ENCODE measurements at places on chromosomes 11 and 22. TPM values are rescaled to one million over a fixed set of nuclear protein-coding genes. Genes with fewer than 3 reads are reported as not detected.

The DGCR6 gene
- total RNA-seq, result 1.3 TPM

The GPHA2 gene
- not detected for total RNA-seq

- peak; percentile 44 for DNase-seq
- no peak overlapping the region for H3K4me3 ChIP-seq
- no peaks in the 10 kb centered on the region for H3K36me3 ChIP-seq
- no peaks in the 10 kb centered on the region for H3K27me3 ChIP-seq
- peak overlapping the region; percentile 78 for H3K27ac ChIP-seq
These were observed 9.1 kb downstream of the POLD4 start for GRCh38 chr11:67344264-67344663.

GRCh38 chr11:42975180-42975529, 336.6 kb upstream of the API5 start:
- no peak overlapping the region for H3K4me3 ChIP-seq
- H3K4me1 ChIP-seq, result no peaks in the 10 kb centered on the region
- no peaks in the 10 kb centered on the region for H3K36me3 ChIP-seq
- no peak overlapping the region for H3K27ac ChIP-seq
- H3K27me3 ChIP-seq, result no peaks in the 10 kb centered on the region
- no peak for DNase-seq

- no peak overlapping the region for H3K4me3 ChIP-seq
- H3K4me1 ChIP-seq, result peaks cover 16% of the 10 kb centered on the region
- peaks cover 32% of the 10 kb centered on the region for H3K27me3 ChIP-seq
- no peak for DNase-seq
These were observed 2.5 kb upstream of the CLDN5 start for GRCh38 chr22:19526702-19527111.

- peaks cover 2% of the 10 kb centered on the region for H3K27me3 ChIP-seq
- H3K4me1 ChIP-seq, result no peaks in the 10 kb centered on the region
- no peaks in the 10 kb centered on the region for H3K36me3 ChIP-seq
- no peak for DNase-seq
- no peak overlapping the region for H3K27ac ChIP-seq
- no peak overlapping the region for H3K4me3 ChIP-seq
These were observed 81.3 kb downstream of the CTNND1 start for GRCh38 chr11:57842873-57843272.

GRCh38 chr22:47395481-47395880, 633.0 kb downstream of the TBC1D22A start:
- DNase-seq, result no peak
- no peaks in the 10 kb centered on the region for H3K4me1 ChIP-seq
- no peaks in the 10 kb centered on the region for H3K36me3 ChIP-seq

DNA sequence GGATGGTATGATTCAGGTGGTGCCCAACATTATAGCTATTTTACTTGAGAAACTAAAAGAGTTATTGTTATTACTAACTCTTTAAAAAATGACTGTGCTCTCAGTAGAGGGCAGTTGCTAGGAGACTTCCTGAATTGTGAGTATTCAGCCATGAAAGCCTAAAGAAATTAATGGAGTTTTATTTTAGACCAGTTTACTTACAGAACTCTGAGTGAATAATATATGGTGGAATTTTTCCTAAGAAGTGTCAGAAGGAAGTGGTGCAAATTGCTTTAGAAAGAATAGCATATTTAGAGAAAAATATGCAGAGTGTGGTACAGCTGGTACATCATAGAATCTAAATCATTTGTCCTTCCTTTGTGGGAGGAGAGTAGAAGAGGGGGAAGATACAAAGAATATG, 689.9 kb upstream of the CCDC90B start:
- no peak overlapping the region for H3K4me3 ChIP-seq
- H3K27ac ChIP-seq, result no peak overlapping the region
- no peaks in the 10 kb centered on the region for H3K27me3 ChIP-seq
- H3K36me3 ChIP-seq, result no peaks in the 10 kb centered on the region
- H3K4me1 ChIP-seq, result no peaks in the 10 kb centered on the region

The OR10A2 gene
- not detected for total RNA-seq

The HBG1 gene
- not detected for total RNA-seq

DNA sequence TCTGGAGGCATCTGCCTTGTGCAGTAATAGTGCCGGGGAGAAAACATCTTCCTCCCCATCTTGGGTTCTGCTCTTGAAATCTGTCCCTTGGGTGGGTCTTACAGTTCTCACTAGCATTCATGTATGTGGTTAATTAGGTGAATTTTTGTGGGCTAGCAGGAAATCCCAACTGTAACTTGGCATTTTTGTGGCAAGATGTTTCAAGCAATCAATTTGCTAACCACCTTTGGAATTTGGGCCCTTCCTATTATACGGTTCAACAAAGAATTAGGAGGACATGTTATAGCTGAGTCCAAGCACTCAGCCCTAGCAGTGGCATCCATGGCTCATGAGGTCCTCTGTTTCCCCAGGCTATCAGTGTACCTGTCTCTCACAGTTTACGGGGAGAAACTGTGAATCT, 89.1 kb upstream of the MTNR1B start:
- no peaks in the 10 kb centered on the region for H3K27me3 ChIP-seq
- DNase-seq, result no peak
- H3K4me1 ChIP-seq, result no peaks in the 10 kb centered on the region
- no peaks in the 10 kb centered on the region for H3K36me3 ChIP-seq

GRCh38 chr11:40119661-40120060, 1339.8 kb downstream of the LRRC4C start:
- DNase-seq, result no peak
- no peaks in the 10 kb centered on the region for H3K4me1 ChIP-seq
- no peak overlapping the region for H3K27ac ChIP-seq
- H3K27me3 ChIP-seq, result no peaks in the 10 kb centered on the region

DNA sequence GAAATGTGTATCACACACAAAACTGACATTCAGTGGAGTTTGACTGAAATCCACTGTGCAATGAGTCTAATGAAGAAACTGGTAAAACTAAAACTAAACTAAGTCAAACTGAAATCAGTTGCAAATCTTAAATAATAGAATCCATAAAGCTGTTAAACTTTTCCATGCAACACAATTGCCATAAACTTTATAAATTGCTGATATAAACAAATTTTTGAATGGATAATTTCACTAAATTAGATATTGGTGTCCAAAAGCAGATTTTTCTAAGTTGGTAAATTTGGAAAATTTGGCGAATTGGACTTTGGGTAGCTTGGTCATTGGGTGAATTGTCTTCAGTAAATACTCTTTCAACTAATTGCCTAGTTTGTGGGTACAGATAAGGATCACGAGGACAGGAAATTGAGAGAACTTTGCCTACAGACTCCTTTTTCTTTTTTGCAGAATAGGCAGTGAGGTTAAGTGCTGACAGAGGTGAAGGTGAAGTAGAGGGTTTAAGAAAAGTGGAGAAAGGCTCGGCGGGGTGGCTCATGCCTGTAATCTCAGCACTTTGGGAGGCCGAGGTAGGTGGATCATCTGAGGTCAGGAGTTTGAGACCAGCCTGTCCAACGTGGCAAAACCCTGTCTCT, 12.8 kb downstream of the MRPL17 start:
- no peak for DNase-seq
- H3K4me3 ChIP-seq, result peak overlapping the region; percentile 3
- H3K27me3 ChIP-seq, result no peaks in the 10 kb centered on the region
- H3K27ac ChIP-seq, result peak overlapping the region; percentile 43

DNA sequence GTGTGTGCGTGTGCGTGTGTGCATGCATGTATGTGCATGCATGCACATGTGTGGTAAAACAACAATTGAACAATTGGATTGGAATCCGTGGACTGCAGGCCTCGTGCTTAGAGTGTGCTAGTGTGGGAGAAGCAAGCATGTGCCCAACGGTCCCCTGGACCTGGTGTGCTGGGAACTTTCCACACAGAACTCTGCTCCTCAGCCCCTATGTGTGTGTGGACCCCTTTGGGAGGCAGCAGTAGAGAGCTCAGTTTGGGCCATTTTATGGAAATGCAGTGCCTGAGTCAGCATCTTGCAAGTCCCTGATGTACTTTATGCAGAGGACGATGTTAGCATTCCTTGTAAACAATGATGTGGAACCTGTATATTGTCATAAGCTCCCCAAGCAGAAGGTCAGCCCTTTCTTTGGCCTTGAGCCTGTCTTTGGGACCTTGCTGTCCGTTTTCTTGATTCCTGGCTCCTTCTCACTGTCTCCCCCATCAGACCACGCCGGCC, 167.3 kb downstream of the TBC1D22A start:
- no peak overlapping the region for H3K27ac ChIP-seq
- H3K27me3 ChIP-seq, result no peaks in the 10 kb centered on the region
- no peak for DNase-seq
- H3K4me1 ChIP-seq, result peaks cover 22% of the 10 kb centered on the region
- H3K36me3 ChIP-seq, result peaks cover 16% of the 10 kb centered on the region

The RFPL3 gene
- total RNA-seq, result not detected

The BRSK2 gene
- 0.39 TPM for total RNA-seq

- H3K4me3 ChIP-seq, result no peak overlapping the region
- no peak overlapping the region for H3K27ac ChIP-seq
- H3K27me3 ChIP-seq, result no peaks in the 10 kb centered on the region
- no peak for DNase-seq
These were observed 73.3 kb downstream of the SGSM3 start for GRCh38 chr22:40443732-40444131.

The AQP11 gene
- total RNA-seq, result 0.21 TPM

The SCGB1D4 gene
- total RNA-seq, result not detected

The SVIP gene
- total RNA-seq, result 32.4 TPM

GRCh38 chr11:58199271-58199670, 4.7 kb downstream of the OR1S2 start:
- H3K4me1 ChIP-seq, result no peaks in the 10 kb centered on the region
- DNase-seq, result no peak
- H3K4me3 ChIP-seq, result no peak overlapping the region
- H3K27me3 ChIP-seq, result no peaks in the 10 kb centered on the region
- H3K36me3 ChIP-seq, result no peaks in the 10 kb centered on the region
- no peak overlapping the region for H3K27ac ChIP-seq

GRCh38 chr11:8392166-8392565, 128.5 kb upstream of the LMO1 start:
- DNase-seq, result no peak
- H3K4me1 ChIP-seq, result no peaks in the 10 kb centered on the region
- no peaks in the 10 kb centered on the region for H3K27me3 ChIP-seq
- no peak overlapping the region for H3K27ac ChIP-seq

DNA sequence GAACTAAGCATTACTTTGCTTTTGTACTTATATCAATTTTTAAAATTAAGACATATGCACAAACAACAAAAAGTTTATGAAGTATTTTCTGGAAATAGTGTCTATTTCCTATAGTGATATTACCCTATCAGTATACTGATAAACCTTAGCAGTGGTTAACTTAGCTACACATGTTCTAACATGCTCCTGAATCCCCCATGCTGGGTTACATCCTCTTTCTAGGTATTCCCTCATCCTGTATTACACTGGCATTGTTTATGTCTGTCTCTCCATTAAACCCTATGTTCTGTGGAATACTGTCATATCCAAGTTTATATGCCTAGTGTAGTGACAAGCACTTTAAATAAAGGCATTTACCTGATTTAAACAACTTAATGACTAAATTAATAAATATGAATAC, 1.8 kb upstream of the FAR1 start:
- DNase-seq, result no peak
- no peak overlapping the region for H3K4me3 ChIP-seq

- peaks cover 5% of the 10 kb centered on the region for H3K27me3 ChIP-seq
- H3K4me3 ChIP-seq, result no peak overlapping the region
- peaks cover 5% of the 10 kb centered on the region for H3K4me1 ChIP-seq
- no peak overlapping the region for H3K27ac ChIP-seq
- no peak for DNase-seq
These were observed 5.5 kb downstream of the INS start for GRCh38 chr11:2155511-2155910.

The SCGB1C1 gene
- total RNA-seq, result not detected

DNA sequence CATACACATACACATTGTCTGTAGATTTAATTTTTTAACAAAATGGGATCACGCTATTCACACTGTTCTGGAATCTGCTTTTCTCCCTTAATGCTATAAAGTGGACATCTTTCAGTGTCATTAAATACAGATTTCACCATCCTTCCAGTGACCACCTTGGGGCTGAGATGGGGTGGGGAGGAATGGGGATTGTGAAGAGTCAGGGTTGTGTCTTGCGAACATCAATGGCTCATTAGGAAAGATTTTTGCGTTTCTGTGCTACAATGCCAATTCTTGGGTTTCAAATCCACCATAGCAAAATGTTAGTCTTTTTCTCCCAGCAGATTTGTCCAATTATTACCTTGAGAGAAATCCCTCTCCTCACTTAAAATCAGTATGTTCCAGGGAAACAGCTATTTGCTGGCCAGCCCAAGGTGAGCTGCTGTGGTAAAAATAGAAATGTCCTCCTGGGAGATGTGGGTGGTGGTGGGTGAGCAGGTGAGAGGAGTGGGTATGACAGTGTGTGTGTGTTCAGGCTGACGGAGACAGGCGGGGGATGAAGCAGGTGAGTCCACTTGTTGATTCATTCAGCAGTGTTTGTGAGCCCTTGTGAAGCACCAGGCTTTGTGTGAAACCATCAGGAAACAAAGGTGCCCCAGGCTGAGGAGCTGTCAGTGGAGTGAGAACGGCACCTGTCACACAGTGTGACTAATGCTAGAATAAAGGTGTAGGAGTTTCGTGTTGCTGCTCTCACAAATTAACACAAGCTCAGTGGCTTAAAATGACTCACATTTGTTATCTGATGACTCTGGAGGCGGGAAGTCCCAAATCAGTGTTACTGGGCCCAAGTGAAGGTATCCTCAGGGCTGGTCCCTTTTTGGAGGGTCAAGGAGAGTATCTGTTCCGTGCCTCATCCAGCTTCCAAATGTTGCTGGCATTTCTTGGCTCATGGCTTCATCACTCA, 1.7 kb upstream of the CBX6 start:
- H3K27ac ChIP-seq, result peak overlapping the region; percentile 37
- peaks cover 18% of the 10 kb centered on the region for H3K36me3 ChIP-seq
- DNase-seq, result peak; percentile 58

DNA sequence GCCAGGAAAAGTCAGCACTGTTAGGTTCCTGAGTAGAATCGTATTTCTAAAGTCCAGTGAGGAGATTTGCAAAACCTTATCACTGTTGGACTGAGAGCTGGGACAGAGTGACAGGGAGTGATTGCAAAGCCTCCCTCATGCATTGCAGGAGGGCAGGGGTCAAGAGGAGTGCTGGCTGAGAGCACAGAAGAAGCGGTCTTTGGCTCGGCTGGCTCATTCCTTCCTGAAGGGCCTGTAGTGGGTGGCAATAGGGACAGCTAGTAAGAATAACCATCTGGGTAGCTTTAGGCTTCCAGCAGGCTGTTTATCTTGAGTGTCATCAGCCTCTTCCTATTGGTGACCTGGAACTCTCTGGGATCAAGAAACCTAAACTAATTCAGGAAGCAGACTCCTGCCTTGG, 53.4 kb downstream of the CD44 start:
- H3K4me3 ChIP-seq, result no peak overlapping the region

DNA sequence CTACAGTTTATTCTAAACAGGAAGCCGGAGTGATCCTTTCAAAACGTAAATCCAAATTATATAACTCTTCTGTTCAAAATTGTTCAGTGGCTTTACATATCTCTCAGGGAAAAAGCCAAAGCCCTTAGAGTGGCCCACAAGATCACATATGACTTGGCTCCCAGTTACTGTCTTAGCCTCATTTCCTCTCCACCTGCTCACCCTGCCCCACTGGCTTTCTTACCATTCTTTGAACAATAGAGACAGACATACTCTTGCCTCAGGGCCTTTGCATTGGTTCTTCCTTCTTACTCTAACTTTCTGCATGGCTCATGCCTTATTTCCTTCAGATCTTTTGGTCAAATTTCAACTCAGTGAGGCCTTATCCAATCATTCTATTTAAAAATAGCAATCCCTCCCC, 52.1 kb downstream of the STIM1 start:
- DNase-seq, result peak; percentile 37
- no peaks in the 10 kb centered on the region for H3K27me3 ChIP-seq
- H3K4me1 ChIP-seq, result peaks cover 62% of the 10 kb centered on the region
- H3K36me3 ChIP-seq, result peaks cover 1% of the 10 kb centered on the region
- H3K4me3 ChIP-seq, result no peak overlapping the region

The LAYN gene
- total RNA-seq, result 11.1 TPM
